ENCODE measurements at places on chromosomes 4 and X.

- no peak for DNase-seq
Measured at GRCh38 chr4:30722359-30723200, 2.4 kb downstream of the PCDH7 start.

DNA sequence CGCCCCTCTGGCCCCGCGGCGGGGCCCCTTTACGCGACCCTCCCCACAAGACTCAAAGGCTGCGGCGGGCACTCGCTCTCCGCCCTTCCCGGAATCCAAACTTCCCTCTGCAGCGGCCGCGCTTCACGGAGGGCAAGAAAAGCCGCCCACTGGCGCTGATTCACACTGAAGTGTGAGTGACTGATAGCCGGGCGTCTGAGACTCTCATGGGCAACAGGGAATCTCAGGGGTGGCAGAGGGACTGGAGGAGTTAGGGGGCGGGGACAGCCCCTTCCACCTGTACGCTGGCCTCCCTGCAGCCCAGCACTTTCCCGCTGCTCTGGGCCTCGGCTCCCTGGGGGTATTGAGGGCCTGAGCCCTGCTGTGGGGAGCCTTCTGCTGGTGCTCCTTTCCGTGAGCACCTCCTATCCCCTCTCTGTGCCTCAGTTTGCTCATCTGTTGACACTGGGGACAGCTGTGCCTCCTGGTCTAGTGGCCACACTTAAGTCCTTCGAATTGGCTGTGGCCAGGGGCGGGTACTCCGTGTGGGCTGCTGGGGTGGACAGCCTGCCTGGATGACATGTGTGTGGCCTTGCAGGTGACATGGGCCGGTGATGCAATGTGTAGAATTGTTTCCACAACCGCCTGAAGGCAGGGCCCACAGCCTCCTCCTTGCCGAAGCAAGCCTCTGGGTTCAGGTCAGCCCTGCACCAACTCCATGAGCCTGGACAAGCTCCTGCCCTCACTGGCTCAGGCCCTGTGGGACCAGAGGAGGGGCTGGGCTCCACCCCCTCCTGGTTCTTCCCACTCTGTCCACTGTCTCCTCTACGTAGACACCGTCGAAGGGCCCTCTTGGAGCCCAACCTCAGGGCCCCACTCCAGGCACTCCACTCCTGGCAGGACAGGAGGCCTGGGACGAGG lies 951 bp downstream of the SH3BP2 start:
- peak; percentile 43 for DNase-seq

- DNase-seq: no peak
Measured at GRCh38 chr4:186642530-186642929, 81.1 kb downstream of the FAT1 start.

DNA sequence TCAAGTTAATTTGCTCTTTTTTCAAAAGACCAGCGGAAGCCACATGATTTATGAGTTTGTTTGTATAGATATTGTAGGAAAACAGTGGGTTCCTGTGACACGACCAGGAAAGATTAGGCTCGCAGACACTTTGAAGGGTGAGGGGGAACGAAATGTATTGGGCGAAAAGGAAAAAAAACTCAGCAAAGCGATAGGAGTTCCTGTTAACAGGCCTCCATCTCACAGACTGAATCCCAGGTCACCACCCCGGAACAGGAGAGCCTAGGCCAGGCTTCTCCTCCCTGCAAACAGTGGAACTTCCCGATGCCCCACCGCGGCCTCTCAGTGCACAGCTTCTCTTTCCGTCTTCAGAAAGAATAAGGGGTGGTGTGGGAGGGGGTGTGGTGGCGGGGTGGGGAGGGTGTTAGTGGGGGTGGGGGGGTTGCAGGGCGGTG lies 181.8 kb upstream of the GPRIN3 start:
- DNase-seq: no peak

GRCh38 chr4:77872723-77873445 lies 10.3 kb downstream of the MRPL1 start:
- no peak for DNase-seq

DNA sequence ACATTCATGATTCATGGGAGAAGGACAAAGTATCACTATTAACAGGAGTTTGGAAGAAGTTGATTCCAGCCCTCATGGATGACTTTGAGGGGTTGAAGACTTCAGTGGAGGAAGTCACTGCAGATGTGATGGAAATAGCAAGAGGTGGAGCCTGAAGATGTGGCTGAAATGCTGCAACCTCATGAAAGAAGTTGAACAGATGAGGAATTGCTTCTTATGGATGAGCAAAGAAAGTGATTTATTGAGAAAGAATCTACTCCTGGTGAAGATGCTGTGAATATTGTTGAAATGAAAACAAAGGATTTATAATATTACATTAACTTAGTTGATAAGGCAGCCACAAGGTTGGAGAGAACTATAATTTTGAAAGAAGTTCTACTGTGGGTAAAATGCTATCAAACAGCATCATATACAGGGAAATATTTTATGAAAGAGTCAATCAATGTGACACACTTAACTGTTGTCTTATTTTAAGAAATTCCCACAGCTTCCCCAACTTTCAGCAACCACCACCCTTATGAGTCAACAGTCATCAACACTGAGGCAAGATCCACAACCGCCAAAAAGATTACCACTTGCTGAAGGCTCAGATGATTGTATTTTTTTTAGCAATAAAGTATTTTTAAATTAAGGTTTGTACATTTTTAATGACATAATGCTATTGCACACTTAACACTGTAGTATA lies 302.6 kb downstream of the CBLL2 start:
- no peak for DNase-seq

DNA sequence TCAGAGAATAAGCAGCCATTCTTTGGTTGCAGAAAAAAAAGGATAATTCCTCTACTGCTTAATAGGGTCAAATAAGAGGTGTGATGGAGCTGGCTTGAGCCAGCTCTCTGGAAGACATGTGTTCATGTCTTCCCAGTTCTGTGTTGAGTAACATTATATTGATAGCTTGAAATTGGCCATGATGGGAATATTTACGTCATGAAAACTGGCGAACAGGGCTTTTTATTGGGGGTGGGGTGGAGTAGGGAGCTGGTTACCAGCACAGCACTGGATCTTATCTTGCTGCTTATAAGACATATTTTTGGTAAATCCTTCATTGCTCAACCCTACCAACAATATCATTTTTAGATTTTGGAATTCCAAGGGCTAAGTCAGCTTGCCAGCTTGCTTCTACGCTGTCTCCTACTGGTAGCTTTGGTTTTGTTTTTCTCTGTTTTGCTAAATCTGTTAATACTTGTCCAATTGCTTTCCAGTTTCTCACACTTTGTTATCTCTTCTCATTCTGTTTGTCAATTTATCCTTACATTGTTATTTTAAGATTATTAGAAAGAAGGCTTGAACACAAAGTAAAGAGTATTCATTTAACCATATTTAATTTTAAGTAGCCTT lies 25.3 kb upstream of the GBA3 start:
- DNase-seq: no peak

DNA sequence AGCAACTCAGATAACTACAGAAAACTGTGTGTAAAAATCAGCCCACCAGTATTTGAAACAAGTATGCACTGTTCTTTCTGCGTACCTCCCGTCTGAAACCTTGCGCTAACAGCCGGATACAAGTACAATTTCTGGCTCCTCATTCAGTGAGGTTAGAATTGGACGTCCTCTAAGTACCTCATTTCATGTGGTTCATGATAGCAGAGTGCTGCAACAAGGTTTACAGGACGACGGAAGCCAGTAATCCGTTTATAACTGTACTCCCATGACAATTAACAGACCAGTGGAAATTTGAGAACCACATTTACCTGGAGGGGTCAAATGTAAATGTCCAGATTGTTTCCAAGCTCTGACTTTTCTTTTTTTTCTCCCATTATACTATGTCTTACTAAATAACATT lies 52.9 kb upstream of the TENM3 start:
- no peak for DNase-seq

DNA sequence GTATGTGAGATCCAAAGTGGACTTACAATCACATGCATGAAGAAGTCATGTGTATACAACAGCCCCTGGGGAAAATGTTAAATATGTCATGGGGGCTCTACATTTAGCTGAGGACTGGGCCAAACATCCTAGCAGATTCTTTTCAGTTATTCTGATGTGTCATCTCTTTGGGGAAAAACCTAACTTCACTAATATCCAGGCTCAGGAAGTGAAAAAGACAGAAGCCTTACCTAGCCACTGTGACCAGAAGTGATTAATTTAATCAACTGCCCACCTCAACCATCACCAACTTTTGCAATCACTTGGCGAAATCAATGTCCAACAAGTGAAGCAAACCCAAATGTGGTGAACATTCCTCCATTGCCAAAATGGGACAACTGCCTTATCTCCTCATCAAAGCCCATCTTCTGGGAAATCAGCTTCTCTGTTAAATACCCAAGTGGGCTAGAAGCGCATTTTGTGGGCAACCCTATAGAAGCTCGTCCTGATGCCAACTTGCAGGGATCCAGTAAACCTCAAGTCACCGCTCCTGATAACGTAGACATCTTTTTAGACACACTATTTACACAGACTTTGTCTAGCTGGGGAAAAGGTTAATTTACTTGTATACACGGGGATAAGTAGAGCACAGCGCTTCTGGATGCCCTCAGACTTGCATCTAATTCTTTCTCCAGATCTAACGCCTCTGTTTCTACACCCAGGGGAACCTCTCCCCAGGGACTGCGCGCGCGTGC lies 1.4 kb upstream of the HHIP start:
- DNase-seq: no peak

- DNase-seq: peak; percentile 32
Measured at GRCh38 chrX:39950018-39950688, 147.6 kb downstream of the BCOR start.

DNA sequence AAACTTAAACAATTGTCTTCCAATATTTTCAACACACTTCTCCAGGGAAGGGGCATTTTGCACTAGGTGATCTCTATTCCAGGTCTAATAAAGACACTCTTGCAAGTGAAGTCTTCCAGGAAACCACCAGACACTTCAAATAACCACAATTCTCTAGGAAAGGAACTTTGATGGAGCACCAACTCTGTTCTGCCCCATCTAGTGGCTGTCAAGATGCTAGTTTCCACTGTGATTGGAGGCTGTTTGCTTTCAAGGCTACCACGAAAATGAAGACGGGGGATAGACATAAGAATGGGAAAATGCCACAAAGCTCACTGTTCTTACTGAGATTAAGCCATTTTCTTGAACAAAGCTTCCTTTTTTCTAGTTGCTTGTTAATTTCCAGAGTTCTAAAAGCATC lies 100.6 kb upstream of the F9 start:
- peak; percentile 10 for DNase-seq

DNA sequence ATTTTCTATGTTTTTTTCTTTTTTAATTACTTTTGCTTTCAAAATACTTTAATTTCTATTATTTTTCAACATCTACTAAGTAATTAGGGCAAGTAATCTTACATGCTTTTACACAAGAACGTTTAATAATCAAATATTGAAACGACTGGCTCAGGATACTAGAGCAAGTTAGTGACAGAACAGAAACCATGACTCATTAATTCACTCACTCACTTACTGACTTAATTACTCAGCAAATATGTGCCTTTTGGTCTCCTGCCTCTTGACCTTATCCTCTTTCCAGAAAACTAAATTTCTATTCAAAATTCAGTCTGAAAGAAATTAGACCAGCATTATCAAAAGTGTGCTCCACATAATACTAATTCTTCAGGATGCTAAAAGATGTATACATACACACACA lies 314.9 kb upstream of the TEX13C start:
- no peak for DNase-seq

DNA sequence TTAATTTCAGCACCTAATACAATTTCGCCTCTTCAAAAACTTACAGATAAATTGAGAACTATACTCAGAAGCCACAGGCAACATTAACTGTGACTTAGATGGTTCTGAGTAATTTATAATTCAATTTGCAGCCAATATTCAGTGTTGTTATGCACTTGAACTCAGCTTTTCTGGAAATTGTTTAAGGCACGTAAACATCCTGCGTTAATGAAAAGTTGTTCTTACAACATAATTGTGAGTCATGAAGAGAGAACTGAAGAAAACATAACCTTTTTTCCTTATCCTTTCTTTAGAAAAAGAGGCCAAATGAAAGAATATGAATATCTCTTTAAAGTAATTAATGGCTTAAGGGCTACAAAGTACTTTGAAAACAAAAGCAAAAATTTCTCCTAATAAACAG lies 16.6 kb upstream of the H2AZ1 start:
- no peak for DNase-seq

- DNase-seq: no peak
Measured at GRCh38 chrX:53950130-53950733, 94.0 kb downstream of the PHF8 start.

DNA sequence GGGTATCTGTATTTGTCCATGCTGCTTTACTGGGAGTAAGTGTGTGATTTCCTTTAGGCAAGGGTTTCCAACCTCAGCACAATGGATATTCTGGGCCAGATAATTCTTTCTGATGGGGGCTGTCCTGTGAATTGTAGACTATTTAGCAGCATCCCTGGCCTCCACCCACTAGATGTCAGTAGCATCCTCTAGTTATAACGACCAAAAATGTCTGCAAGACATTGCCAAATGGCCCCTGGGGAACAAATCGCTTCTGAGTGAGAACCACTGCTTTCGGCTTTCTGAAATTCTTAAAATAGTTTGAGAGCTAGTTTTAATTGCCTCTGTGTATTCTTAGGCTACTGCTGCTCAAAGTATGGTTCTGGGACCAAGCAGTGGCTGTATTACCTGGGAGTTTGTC lies 81.2 kb upstream of the GPM6B start:
- DNase-seq: no peak

- DNase-seq: no peak
Measured at GRCh38 chr4:181293014-181293413, 950.2 kb upstream of the TENM3 start.

GRCh38 chr4:44583393-44583792 lies 68.0 kb downstream of the YIPF7 start:
- no peak for DNase-seq

DNA sequence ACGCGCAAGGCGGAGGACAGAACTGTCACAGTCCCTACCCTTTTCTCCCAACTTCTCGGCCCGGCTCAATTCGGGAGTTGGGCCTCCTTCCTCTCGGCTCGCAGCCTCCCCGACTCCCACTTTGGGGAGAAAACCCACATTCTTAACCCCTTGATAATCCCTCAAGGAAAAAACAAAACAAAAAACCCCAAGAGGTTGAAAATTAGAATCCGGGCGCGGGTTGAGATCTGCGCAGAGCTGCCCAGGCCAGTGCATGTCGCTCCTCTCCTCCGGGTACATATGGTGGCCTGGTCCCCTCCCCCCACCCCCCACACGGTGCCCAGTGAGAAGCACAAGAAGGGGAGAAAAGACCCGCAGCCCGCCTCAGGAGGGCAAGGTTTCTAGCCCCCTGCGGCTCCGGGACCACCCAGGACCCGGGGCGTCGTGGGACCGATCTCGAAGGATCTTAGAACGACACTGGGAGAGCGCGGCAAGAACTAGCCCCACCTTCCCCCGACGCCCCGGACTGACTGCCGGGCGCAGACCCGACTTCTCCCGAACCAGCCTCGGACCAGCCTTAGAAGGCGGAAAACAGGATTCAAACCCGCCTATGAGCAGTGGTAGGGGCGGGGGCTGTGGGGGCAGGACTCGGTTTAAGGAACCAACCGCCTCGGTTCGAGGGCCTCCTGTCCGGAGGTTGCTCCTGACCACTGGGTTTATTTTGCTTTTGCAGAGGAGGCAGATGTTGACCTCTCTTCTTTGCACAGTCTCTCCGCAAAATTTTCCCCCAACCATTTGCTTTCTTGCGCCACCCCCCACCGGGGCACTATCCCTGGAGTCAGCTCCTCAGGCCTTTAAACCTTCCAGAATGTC lies 2.5 kb upstream of the PDGFRA start:
- peak; percentile 67 for DNase-seq
